A549 treated with GW870086 at 1 μM for 4 hours (cell line): ENCODE measurements at places on chromosomes 2 and 18. TPM values are rescaled to one million over a fixed set of nuclear protein-coding genes. Genes with fewer than 3 reads are reported as not detected.

MYCN gene
- total RNA-seq: 0.05 TPM in 1 of 5 replicates, not detected in the others

TCF4 gene
- total RNA-seq: 0.91 to 2.2 TPM (median 1.5 TPM) in 5 replicates

SLC9A4 gene
- not detected in 5 replicates for total RNA-seq

SOCS6 gene
- 24.8 to 34.5 TPM (median 30.0 TPM) in 5 replicates for total RNA-seq

CHRND gene
- not detected in 5 replicates for total RNA-seq

LRRC30 gene
- not detected in 5 replicates for total RNA-seq

ANKRD44 gene
- total RNA-seq: 1.2 to 3.2 TPM (median 2.2 TPM) in 5 replicates

POTEC gene
- not detected in 5 replicates for total RNA-seq

HRH4 gene
- not detected in 5 replicates for total RNA-seq

HAAO gene
- total RNA-seq: not detected in 5 replicates

PFN4 gene
- total RNA-seq: 0.82 to 1.6 TPM (median 1.4 TPM) in 5 replicates

GALNT14 gene
- 41.6 to 52.6 TPM (median 43.2 TPM) in 5 replicates for total RNA-seq

CEP192 gene
- total RNA-seq: 5.9 to 9.5 TPM (median 8.1 TPM) in 5 replicates

CGREF1 gene
- 5.7 to 8.6 TPM (median 7.6 TPM) in 5 replicates for total RNA-seq

LAMA3 gene
- 33.0 to 51.4 TPM (median 48.7 TPM) in 5 replicates for total RNA-seq

LOXL3 gene
- total RNA-seq: 0.21 to 0.64 TPM (median 0.37 TPM) in 5 replicates

ANKRD30B gene
- not detected in 5 replicates for total RNA-seq

RUFY4 gene
- total RNA-seq: 0.23 TPM in 1 of 5 replicates, not detected in the others

HNMT gene
- total RNA-seq: 0.36 to 1.3 TPM (median 0.96 TPM) in 5 replicates

BMP10 gene
- not detected in 5 replicates for total RNA-seq

MPV17 gene
- total RNA-seq: 82.3 to 96.7 TPM (median 86.5 TPM) in 5 replicates

CCDC74A gene
- 12.3 to 14.7 TPM (median 14.3 TPM) in 5 replicates for total RNA-seq

CEP76 gene
- 5.6 to 7.0 TPM (median 6.3 TPM) in 5 replicates for total RNA-seq

KRTCAP3 gene
- 0.39 to 0.90 TPM (median 0.85 TPM) in 5 replicates for total RNA-seq

DSG2 gene
- 43.0 to 68.6 TPM (median 65.3 TPM) in 5 replicates for total RNA-seq

CWC22 gene
- total RNA-seq: 10.8 to 15.2 TPM (median 12.4 TPM) in 5 replicates

CFAP53 gene
- total RNA-seq: 0.26 to 0.43 TPM (median 0.30 TPM) in 5 replicates

OTOF gene
- 0.10 to 0.24 TPM (median 0.16 TPM) in 5 replicates for total RNA-seq

GPN1 gene
- total RNA-seq: 57.4 to 64.0 TPM (median 60.0 TPM) in 5 replicates

TTR gene
- 0.32 to 0.58 TPM (median 0.38 TPM) in 3 of 5 replicates, not detected in the others for total RNA-seq

IL36B gene
- 0.13 TPM in 1 of 5 replicates, not detected in the others for total RNA-seq

PLA2R1 gene
- total RNA-seq: 2.0 to 2.7 TPM (median 2.3 TPM) in 5 replicates

PCBP1 gene
- 365 to 431 TPM (median 405 TPM) in 5 replicates for total RNA-seq

G6PC2 gene
- not detected in 5 replicates for total RNA-seq

POTEE gene
- total RNA-seq: 0.05 to 0.07 TPM (median 0.05 TPM) in 4 of 5 replicates, not detected in the other

CYRIA gene
- 0.13 to 0.29 TPM (median 0.23 TPM) in 4 of 5 replicates, not detected in the other for total RNA-seq

TNS1 gene
- 12.4 to 26.9 TPM (median 19.2 TPM) in 5 replicates for total RNA-seq

REG1B gene
- total RNA-seq: not detected in 5 replicates

FSIP2 gene
- total RNA-seq: not detected in 5 replicates

RIT2 gene
- not detected in 5 replicates for total RNA-seq

SPC25 gene
- total RNA-seq: 17.5 to 23.6 TPM (median 19.1 TPM) in 5 replicates

SP5 gene
- not detected in 5 replicates for total RNA-seq

DNAH6 gene
- total RNA-seq: 0.03 to 0.10 TPM (median 0.07 TPM) in 4 of 5 replicates, not detected in the other

EPB41L3 gene
- 0.09 to 0.21 TPM (median 0.17 TPM) in 4 of 5 replicates, not detected in the other for total RNA-seq

RAPGEF4 gene
- 0.09 to 0.69 TPM (median 0.28 TPM) in 5 replicates for total RNA-seq

CASP10 gene
- 1.9 to 2.6 TPM (median 2.0 TPM) in 5 replicates for total RNA-seq

CRYBA2 gene
- total RNA-seq: not detected in 5 replicates
